Prostate gland (tissue), 2 donors: ENCODE measurements at places on chromosomes 13 and 19. TPM values are rescaled to one million over a fixed set of nuclear protein-coding genes. Genes with fewer than 3 reads are reported as not detected.

The ZNF600 gene
- total RNA-seq, result 8.7 TPM

DNA sequence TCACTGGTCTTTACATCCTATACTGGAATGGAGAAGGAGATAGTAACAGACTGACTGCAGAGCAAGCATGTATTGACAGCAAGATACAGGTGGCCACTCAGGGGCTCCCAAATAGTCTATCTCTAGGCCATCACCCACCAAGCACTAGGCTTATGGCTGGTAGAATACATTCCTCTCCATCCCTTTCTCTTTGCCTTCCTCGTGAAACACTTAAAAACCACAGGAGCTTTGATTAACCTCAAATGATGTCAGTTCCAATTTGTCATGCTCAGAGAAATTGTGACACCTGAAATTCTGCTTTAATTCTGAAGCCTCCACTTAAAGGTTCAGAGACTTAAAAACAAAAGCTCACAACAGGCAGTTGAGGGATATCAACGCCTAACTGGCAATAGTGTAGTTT lies 17.2 kb downstream of the ENOX1 start:
- H3K4me3 ChIP-seq, result no peak overlapping the region
- no peaks in the 10 kb centered on the region for H3K27me3 ChIP-seq
- DNase-seq, result no peak
- no peaks in the 10 kb centered on the region for H3K4me1 ChIP-seq
- H3K36me3 ChIP-seq, result no peaks in the 10 kb centered on the region

GRCh38 chr19:1045247-1045603 lies 5.3 kb downstream of the ABCA7 start:
- H3K4me1 ChIP-seq, result no peaks in the 10 kb centered on the region
- H3K27ac ChIP-seq, result no peak overlapping the region
- no peaks in the 10 kb centered on the region for H3K36me3 ChIP-seq
- DNase-seq, result no peak
- H3K27me3 ChIP-seq, result no peaks in the 10 kb centered on the region

- H3K4me1 ChIP-seq, result no peaks in the 10 kb centered on the region
- H3K27me3 ChIP-seq, result peaks cover 3% of the 10 kb centered on the region
- H3K36me3 ChIP-seq, result no peaks in the 10 kb centered on the region
- DNase-seq, result peak; percentile 78
- peak overlapping the region; percentile 66 for H3K27ac ChIP-seq
Observed at GRCh38 chr19:38361633-38362075, 12.7 kb upstream of the PSMD8 start.

- peak overlapping the region; percentile 93 for H3K27ac ChIP-seq
- H3K36me3 ChIP-seq, result peaks cover 3% of the 10 kb centered on the region
- H3K4me1 ChIP-seq, result peaks cover 3% of the 10 kb centered on the region
- no peak overlapping the region for H3K4me3 ChIP-seq
- H3K27me3 ChIP-seq, result no peaks in the 10 kb centered on the region
- no peak for DNase-seq
Observed at GRCh38 chr19:49589502-49589905, 1.5 kb upstream of the PRR12 start.

DNA sequence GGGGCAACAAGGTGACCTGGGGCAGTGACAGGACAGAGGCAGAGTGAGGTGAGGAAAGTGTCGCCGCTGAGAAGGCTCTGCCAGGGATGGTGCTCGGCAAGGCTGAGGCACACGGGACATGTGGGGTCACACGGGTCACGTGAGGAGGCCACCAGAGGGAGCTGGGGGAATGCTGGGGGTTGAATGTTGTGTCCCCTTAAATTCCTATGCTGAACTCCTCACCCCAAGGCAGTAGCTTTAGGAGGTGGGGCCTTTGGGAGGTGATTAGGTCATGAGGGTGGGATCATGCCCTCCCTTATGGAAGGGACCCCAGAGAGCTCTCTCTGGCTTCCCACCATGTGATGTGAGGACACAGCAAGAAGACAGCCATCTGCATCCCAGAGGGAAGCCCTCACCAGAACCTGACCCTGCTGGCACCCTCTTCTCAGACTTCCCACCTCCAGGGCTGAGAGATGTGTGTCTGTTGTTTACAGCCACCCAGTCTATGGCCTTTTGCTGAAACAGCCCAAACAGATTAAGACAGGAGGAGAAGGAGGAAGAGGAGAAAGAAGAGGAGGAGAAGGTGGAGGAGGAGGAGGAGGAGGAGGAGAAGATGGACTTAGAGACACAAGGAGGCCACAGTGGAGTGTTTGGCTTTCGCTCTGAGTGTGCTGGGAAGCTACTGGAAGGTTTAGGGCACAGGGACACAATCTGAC lies 35.4 kb downstream of the RFX2 start:
- H3K36me3 ChIP-seq, result no peaks in the 10 kb centered on the region
- H3K27me3 ChIP-seq, result no peaks in the 10 kb centered on the region
- no peak overlapping the region for H3K4me3 ChIP-seq
- no peaks in the 10 kb centered on the region for H3K4me1 ChIP-seq

- H3K36me3 ChIP-seq, result peaks cover 6% of the 10 kb centered on the region
- no peaks in the 10 kb centered on the region for H3K27me3 ChIP-seq
- DNase-seq, result no peak
- no peak overlapping the region for H3K4me3 ChIP-seq
Observed at GRCh38 chr19:5074407-5074806, 105.5 kb downstream of the KDM4B start.

DNA sequence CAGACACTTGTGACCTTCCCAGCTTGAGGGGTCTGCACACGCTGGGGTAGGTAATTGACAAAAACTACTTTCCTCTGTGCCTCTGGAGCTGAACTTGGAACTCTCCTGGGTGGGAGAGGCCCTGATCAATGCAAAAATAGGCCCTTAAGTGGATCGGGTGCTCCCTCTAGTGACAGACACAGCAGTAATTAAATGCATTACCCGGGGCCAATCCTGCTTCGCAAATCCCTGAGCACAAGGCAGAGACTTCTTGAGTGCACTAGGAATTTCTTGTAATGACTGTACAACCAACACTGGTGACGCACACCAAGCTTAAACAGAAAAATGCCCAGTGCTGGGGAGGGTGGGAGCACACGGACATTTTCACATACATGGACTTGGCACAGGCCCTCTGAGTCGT lies 10.6 kb upstream of the UBE2S start:
- no peaks in the 10 kb centered on the region for H3K4me1 ChIP-seq
- H3K4me3 ChIP-seq, result no peak overlapping the region
- H3K36me3 ChIP-seq, result no peaks in the 10 kb centered on the region
- H3K27me3 ChIP-seq, result no peaks in the 10 kb centered on the region
- no peak overlapping the region for H3K27ac ChIP-seq

DNA sequence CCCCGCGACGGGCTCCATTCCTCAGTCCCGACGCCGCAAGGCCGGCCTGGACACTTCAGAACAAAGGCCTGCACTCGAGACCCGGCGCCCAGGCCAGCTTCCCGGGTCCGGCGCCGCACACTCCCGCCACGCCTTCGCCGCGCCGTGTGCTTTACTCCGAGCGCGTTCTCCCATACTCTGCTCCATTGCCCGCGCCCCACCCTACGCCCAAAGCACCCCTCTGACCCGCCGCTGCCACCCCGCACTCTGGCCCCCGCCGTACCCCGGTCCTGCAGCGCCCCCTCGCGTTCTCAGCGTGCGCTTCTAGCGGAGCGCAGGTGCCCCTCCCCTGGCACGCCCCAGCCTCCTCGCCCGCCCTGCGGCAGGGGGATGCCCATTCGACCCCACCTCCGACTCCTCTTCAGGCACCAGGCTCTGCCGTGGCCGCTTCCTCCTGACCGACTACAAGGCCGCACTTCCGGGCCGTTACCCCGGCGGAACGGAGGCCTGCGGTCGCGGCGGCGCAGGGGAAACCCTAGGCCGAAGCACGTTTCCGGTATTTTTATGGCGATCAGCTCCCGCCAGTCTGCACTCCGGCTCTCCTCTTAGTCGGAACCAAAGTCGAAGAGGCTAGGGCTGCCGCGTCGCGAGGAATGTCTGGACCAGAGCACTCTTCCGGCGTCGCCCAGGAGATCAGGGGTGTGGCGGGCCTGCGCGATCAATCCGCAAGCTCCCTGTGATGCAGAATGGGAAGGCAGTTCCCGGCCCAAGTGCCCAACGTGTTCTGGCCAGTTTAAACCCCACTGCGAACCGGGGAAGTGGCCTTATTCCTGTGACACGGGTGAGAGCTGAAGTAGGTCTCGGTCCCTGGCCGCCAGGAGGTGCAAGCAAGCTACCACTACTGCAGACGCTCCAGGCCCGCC lies at the start of gene ZBTB45:
Gene ZBTB45 (minus strand): TSS at position 456 of the 902 bp plus-strand sequence. CDS start 2,137 bp downstream, outside the sequence.
- DNase-seq, result peak; percentile 89
- peaks cover 15% of the 10 kb centered on the region for H3K36me3 ChIP-seq
- H3K4me1 ChIP-seq, result peaks cover 10% of the 10 kb centered on the region
- peak within 1 kb of the TSS; percentile 82 for H3K4me3 ChIP-seq

DNA sequence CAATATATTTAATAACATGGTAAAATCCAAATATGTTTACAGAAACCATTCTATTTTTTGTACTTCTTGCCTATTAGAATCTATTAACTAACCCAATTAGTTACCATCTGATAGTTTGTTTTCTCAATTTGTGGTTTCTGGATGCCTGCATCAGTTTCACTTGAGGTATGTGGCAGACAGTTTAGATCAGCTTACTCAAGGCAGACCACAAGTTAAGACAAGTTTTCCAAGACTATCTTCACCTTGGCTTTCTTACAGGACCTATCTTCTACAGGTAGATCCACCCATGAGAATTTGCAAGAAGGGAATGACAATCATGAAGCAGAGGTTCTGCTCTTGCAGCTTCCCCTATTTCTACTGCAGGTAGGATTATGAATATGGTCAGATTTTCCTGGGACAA lies 458.6 kb downstream of the DACH1 start:
- no peaks in the 10 kb centered on the region for H3K36me3 ChIP-seq
- no peaks in the 10 kb centered on the region for H3K27me3 ChIP-seq
- DNase-seq, result no peak
- no peak overlapping the region for H3K27ac ChIP-seq
- H3K4me1 ChIP-seq, result no peaks in the 10 kb centered on the region

DNA sequence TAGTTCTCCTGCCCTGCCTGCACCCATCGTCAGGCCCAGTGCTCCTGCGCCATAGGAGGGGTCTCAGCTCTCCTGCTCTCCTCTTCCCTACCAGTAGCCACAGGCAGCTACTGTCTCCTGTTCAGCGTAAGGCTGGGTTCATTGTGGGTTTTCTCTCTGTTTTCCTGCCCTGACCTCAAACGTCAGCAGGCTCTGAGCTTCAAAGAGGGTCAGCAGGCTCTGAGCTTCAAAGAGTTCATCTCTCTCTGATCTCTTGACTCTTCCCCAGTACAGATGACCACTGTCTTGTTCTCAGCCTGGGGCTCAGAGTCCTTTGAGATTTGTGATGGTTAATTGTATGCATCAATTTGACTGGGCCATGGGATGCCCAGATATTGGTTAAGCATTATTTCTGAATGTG lies 4.6 kb upstream of the CPB2 start:
- no peaks in the 10 kb centered on the region for H3K36me3 ChIP-seq
- DNase-seq, result no peak
- H3K27me3 ChIP-seq, result no peaks in the 10 kb centered on the region
- H3K27ac ChIP-seq, result no peak overlapping the region
- H3K4me3 ChIP-seq, result no peak overlapping the region

GRCh38 chr13:78015782-78016181 lies 97.2 kb upstream of the EDNRB start:
- no peaks in the 10 kb centered on the region for H3K27me3 ChIP-seq
- H3K4me3 ChIP-seq, result no peak overlapping the region
- no peaks in the 10 kb centered on the region for H3K4me1 ChIP-seq
- no peak for DNase-seq

The CYP4F12 gene
- total RNA-seq, result 50.9 TPM

The MZT1 gene
- total RNA-seq, result 2.8 TPM

The PALM3 gene
- 1.8 TPM for total RNA-seq

GRCh38 chr19:45643024-45643926 lies 4.1 kb upstream of the EML2 start:
- peaks cover 6% of the 10 kb centered on the region for H3K4me1 ChIP-seq
- H3K27me3 ChIP-seq, result no peaks in the 10 kb centered on the region
- no peaks in the 10 kb centered on the region for H3K36me3 ChIP-seq
- no peak overlapping the region for H3K27ac ChIP-seq
- DNase-seq, result peak; percentile 82

DNA sequence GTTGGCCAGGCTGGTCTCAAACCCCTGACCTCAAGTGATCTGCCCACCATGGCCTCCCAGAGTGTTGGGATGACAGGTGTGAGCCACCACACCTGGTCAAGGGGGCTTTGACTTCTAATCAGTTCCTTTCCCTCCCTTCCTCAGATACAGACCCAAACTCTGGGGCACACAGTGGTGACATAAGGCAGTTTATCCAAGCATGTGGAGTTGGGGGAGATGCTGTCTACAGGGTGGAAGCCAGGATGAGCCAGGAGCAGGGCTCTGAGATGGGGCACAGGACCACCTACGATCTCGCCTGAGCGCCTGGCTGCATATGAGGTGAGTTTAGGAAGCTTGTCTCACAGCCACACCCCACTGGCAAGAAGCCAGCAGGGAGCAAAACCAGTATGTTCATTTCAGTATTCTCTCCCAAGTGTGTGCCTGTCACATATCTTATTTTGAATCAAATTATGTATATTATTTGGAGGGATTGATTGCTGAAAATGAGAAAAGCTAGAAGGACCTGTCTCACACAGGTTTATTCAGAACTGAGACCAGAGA lies 67.7 kb downstream of the KCTD15 start:
- peak; percentile 27 for DNase-seq
- H3K4me1 ChIP-seq, result no peaks in the 10 kb centered on the region
- no peaks in the 10 kb centered on the region for H3K36me3 ChIP-seq
- H3K27me3 ChIP-seq, result no peaks in the 10 kb centered on the region
- H3K4me3 ChIP-seq, result no peak overlapping the region

GRCh38 chr13:42068886-42069285 lies 20.4 kb downstream of the DGKH start:
- H3K4me1 ChIP-seq, result no peaks in the 10 kb centered on the region
- H3K27ac ChIP-seq, result no peak overlapping the region
- no peak for DNase-seq

The MEX3D gene
- 87.0 TPM for total RNA-seq
